ENCODE measurements at places on chromosomes 16 and 17.
A peak's percentile ranks its signal among the peaks of the same experiment; 100 is the strongest.

- DNase-seq, result no peak
Measured at GRCh38 chr16:79184464-79185030, 416.0 kb downstream of the MAF start.

DNA sequence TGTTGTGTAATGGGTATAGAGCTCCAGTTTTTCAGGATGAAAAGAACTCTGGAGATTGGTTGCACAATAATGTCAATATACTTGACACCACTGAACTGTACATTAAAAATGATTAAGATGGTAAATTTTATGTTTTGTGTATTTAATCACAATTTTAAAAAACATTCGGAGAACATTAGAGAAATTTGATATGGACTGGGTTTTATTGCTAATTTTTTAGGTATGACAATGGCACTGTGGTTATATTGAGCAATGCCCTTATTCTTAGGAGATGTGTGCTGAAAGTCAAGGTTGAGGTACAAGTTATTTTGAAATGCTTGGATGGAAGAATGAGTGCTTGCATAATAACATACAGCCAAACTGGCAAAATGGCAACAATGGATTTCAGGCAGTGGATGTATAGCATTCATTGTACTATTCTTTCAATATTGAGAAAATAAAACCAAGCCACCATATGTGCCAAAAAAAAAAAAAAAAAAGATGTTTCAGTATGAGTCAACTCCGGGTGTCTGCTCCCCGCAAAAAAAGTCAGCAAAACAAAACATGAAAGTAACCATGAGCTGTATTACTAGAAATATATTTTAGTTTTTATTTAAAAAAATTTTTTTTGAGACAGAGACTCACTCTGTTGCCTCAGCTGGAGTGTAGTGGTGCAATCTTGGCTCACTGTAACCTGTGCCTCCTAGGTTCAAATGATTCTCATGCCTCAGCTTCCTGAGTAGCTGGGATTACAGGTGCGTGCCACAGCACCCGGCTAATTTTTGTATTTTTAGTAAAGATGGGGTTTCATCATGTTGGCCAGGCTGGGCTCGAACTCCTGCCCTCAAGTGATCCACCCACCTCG lies 19.8 kb downstream of the HOXB1 start:
- DNase-seq, result no peak

DNA sequence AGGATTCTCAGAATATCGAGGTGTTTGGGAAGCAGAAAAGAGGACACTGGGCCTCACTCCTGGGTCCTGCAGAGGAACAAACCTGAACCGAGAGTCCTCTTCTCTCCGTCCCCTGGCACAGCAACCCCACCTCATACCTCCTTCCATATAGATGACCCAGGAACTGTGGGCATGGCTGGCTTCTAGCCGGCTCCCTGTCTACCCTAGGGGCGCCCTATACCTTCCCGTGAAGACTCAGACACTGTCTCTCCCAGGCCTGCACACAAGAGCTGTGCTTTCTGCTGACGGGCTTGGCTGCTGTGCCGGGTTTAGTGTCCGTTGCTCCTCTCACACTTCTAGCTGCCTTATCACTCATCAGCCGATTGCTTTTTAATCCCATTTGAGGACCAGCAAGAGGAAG lies 46.5 kb upstream of the CRISPLD2 start:
- DNase-seq, result no peak

DNA sequence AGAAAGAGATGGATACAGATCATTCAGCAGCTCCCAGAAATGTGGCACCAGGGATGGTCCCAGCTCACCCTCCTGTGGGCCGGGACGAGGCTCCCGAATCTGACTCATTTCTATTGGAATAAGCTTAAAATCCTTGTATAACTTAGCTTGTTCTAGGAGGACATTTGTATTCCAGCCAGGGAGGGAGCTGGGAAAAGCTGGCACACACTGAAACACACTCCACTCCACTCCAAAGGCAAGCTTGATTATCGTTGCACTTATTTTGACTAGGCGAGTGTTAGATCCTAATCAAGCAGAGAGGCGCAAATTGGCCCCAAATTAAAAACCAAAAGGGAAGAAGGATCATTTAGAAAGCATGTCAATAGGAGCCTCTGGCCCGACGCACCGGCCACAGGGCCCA lies 339.5 kb downstream of the HS3ST4 start:
- no peak for DNase-seq

DNA sequence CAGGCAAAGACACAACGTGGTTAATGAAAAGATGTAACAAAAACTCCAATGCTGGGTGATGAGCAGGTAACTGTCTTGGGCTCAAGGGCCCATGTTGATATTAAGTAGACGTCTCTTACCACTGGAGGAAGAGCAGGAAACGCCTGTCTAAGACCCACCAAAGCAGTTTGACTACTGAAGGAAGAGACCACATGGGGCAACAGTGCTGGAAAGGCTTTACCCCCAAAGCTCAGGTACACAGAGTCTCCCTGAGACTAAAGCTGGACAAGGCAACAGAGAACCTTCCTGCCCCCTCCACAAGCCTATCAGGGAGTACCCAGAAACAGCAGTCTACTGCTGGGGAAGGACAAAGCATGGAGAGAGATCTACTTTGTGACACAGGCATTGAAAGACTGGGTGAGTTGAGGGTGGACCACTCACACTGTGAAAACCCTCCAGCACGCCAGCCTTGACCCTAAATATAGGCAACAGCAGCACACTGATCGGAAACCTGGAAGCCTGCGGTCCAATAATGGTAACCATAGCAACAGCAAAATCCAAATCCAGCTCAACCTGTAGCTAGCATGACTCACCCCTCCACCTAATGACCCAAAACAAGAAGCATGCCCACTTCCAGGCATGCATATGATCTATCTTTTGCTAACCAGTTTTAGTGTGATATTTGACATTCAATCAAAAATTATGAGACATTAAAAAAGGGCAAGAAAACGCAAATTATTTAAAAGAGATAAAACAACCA lies 270.5 kb upstream of the SDK2 start:
- DNase-seq, result no peak

GRCh38 chr17:3669085-3669347 lies 404 bp downstream of the EMC6 start:
- no peak for DNase-seq

GRCh38 chr17:81340607-81341515 lies 45.8 kb upstream of the SLC38A10 start:
- DNase-seq, result no peak

DNA sequence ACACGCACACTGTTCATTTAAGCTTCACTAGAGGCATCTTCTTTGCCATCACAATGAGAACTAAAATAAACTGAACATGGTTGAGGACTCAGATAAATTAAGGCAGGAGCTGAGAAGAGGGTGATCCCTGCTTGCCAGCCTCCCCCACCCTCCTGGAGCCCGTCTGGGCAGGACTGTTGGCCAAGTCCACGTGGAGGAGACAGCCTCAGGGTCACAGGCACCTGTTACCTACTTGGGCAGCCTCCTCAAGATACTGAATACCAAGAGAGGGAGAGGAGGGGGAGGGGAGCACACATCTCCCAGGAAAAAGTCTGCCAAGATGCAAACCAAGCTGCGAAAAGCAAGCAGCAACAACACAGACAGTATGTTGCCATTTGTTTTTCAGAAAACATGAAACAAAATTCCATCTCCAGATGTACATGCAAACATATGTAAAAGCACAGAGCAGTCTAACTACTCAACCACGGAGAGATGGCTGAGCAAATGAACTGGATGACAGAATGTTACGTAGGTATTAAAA lies 67.4 kb downstream of the SLC39A11 start:
- no peak for DNase-seq

GRCh38 chr17:3029213-3029913 lies 34.0 kb downstream of the OR1D5 start:
- DNase-seq, result peak; percentile 78

GRCh38 chr16:64408699-64409098 lies 713.2 kb downstream of the CDH11 start:
- DNase-seq, result no peak

GRCh38 chr16:2016407-2016922 lies 3.1 kb upstream of the NPW start:
- no peak for DNase-seq
